ENCODE measurements at places on chromosomes 13 and 19.

DNA sequence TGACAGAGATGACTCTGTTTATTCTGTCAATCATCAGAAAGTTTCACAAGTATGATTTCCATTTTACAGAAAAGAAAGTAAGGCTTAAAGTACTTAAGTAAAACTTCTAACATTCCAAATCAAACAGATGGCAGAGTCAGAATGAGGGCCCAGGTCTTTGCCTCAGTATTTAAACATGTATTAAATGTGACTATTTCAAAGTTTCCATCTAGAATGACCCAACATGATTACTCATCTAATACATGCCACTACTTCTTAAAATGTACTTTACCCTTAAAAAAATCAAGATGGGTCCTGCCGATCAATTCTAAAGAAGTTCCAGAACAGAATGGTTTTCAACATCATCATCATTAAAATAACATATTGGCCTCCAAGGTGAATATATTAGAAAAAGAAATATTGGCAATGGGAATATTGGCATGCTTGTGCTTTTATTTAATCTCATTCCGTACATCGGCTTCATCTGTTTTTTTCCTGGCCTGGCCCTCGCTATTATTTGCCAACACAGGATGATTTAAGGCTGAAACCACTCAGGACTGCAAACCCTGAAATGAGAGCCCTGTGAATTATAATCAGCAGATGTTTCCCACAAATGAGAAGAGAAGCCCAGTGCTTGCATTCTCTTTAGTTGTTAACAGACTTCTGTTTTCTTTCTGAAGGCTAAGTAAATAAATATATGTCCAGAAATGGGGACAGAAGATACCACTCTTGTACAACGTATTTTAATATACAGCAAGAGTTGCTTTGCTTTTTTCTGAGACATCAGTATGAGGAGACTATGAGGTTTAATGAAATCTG is 340.0 kb downstream of the DNAJC15 start:
- DNase-seq: no peak

GRCh38 chr13:111483621-111483987 is 163.2 kb downstream of the TEX29 start:
- no peak for DNase-seq

- DNase-seq: peak; percentile 51
Observed at GRCh38 chr19:13588957-13589833, 82.9 kb upstream of the CACNA1A start.

DNA sequence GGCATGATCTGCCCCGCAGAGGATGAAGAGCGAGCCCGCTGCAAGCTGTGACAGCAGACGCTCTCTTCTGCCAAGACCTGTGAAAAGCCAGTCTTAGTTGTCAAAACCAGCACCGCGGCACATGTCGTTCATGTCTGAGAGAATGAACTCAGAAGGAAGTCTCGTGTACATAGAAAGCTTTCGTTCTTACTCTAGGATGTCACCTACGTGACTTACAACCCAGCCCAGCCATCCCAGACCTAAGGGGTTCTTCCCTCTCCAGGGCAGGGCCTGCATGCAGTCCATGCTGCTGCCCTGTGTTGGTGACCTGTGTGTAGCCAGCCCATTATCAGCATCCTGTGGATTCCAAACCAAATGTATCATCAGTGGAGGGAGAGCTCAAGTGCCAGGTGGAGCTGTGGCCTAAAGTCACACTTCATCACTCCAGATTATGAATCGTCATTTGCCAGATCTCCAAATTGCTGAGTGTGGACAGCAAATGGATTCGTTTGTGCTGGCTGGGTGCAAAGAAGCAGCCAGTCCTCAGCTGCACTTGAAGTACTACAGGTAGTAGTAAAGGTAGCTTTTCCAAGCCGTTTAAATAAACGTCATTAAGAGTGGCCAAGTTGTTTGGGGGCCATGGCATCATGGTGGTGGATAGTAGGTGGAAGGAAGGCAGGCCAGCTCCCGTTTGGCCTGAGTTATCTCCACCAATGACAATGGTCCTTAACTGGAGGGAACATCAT is 73.9 kb upstream of the GPR183 start:
- DNase-seq: no peak

- no peak for DNase-seq
Observed at GRCh38 chr19:50632151-50632835, 7.4 kb downstream of the SYT3 start.

DNA sequence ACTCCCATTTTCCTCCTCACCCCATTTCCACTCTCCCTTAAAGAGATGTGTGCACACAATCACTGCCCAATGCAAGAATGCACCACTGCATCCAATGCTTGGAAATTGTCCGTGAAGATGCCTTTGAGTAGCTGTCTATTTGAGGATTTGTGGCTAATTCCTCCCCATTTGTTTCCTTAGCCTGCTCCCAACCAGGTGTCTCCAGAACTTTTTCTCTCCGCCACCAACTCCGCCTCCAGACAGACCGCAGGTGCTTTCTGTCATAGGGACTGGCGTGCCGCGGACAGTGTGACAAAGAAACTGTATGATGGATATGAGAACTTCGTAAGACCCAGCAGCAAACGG is 461 bp upstream of the TM9SF2 start:
- no peak for DNase-seq

DNA sequence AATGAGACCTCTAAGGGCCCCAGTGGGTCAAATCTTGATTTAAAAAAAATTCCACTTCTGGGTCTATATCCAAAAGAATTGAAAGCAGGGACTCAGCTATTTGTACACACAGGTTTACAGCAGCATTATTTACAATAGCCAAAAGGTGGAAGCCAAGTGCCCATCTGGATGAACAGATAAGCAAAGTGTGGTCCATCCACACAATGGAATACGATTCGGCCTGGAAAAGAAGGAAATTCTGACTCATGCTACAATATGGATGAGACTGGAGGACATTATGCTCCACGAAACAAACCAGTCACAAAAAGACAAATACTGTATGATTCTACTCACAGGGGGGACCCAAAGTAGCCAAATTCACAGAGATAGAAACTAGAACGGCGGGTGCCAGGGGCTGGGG is 76.7 kb downstream of the CACNA1A start:
- DNase-seq: no peak

- no peak for DNase-seq
Observed at GRCh38 chr13:33132644-33133440, 116.6 kb downstream of the KL start.

DNA sequence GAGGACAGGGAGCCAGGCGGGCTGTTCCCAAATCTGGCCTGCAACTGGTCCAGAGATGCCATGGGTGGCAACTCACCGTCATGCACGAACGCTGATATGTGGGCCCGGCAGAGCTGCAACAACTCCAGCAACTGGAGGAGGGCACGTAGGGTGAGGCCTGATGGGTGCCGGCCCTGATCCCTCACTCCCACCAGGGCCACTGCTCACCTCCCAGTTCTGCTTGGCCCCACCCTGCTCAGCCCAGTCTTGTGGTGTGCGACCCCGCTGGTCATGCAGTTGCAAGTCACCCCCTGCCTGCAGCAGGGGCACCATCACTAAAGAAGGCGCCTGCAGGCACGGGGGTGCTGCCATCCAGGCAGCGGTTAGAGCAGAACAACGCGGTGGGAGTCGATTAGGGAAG is 16.9 kb downstream of the ARHGAP33 start:
- DNase-seq: no peak

DNA sequence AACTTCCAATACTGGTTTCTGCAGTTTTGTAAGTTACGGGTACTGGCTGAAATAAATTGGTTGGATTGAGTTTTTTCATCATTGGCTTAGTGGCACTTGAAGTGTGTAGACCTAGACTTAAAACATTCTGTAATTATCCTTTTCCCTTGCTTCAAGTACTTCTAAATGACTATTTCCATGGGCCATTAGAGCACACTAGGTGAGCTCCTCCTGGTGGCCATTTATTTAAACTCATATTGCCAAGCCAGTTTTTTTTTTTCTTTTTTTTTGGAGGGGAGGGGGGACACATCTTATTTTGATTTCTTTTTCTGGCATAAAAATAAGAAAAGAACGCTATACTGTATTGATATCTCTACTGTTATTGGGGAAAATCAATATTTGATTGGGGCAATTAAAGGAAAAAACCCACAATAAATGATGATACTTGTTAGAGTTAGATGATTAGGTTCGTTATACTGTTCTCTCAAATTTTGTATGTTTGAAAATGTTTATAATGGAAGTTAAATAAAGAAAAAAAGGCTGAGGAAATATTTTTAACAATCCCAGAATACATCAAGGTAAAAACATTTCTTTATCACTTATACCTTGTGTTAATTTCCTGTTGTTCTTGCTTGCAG is 82.9 kb downstream of the PDS5B start:
- peak; percentile 16 for DNase-seq

- DNase-seq: no peak
Observed at GRCh38 chr19:39641773-39642172, 13.9 kb upstream of the LGALS16 start.

DNA sequence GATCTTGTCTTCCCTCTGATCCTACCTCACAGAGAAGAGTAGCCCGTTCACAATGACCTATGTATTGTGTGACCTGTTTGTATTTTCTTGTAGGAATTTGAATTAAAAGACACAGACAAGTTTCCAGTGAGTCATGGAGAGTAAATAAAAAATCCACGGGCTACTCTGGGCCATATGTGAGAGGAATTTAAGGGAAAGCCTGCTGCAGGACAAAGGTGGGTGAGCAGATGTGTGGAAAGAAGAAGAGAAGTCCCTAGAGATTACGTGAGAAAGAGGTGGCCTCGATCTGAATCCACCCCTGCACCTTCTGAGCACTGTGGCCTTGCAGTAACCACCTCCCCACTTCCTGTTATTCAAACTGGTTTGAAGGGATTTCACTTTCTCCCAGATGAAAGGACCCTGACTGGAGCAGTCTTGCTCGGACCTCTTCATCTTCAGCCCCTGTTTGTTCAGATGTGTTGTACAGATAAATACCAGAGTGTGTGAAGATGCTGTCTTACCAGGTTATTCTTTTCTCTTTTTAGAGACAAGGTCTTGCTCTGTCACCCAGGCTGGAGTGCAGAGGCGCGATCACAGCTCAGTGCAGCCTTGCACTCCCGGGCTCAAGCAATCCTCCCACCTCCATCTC is 205.4 kb downstream of the PDS5B start:
- no peak for DNase-seq

DNA sequence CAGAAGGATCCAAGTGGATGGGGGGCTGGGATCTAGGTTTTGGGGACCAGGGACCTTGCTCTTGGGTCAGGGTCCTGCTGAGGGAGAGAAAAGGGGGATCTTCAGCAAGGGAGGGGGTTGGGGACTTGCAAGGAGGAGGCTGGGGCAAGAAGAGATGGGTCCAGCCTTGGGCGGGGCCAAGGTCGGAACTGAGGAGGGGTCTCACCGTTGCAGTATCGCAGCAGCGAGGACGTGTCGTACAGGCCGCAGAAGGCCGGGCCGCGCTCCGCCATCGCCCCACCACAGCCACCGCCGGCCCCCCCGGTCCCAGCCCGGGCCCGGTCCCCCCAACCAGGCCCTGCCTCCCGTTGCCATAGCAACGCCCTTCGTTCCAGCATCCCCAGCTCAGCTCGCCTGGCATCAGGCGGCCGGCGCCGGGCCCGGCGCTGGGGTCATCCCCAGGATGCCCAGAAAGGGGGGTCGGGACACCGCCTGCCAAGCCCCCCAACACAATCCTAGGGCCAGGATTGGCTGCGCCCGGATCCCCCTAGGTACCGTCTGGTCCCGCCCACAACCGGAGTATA is 6.0 kb upstream of the EML2 start:
- DNase-seq: no peak

GRCh38 chr19:18551631-18552030 is 6.0 kb upstream of the KXD1 start:
- no peak for DNase-seq

- no peak for DNase-seq
Observed at GRCh38 chr13:33290421-33290965, 4.9 kb upstream of the STARD13 start.

DNA sequence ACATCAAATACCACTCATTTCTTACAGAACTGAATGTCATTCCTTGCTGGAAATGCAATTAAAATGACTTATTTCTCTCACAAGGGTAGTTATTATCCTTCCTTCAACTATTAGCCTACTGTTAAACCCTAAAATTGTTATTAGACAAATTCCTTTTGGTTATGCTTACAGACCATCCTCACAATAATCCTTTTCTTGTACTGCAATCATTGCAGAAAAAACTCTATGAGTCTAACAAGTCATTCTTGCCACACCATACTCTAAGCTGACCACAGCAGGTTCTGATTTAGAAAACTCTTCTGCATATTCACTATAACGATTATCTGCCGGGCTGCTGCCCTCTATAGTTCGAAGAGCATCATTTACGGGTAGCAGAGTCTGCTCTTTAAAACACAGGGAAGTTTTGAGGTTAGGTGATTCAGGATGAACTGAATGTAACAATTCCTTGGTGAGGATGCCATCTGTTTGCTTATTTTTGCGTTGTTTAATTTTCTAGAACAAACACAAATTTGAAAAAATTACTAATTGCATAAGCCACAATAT is 38.2 kb downstream of the MTMR6 start:
- peak; percentile 16 for DNase-seq

DNA sequence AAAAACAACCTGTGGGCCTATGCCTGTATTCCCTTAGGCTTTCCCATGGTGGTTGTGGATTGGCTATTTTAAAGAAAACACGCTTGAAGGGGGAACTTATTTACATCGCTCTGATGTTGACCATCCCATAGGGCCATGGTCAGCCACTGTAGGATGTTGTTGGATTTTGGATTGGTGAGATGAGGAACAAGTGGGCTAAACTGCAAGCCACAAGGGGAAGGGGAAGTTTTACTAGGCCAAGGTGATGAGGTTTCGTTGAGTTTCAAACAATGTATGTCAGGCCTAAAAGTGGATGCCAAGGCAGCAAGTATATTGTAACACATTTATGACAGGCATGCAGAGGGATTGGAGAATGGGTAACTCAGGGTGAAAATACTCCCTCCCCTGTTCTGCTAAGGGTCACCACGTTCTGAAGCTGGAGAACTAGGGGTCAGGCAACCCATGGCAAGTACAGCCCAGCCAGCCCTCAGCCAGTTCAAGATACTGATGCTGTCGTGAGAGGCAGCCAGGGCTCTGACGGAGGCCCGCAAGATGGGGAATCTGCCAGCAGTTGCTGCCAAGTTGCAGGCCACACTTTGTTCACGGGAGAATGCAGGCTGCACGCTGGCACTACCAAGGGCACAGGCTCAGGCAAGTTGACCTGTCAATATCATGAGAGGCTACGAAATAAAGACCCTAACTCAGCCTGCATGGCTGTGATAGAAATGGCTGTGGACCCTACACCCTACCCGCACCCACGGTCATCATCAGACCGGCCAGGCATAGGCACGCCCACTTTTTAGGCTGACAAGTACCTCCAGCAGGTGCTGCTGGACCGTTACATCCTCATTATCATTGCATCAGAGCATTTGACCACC is 11.1 kb downstream of the IRGC start:
- DNase-seq: no peak
